ENCODE measurements at places on chromosomes 4 and X.

GRCh38 chrX:139930916-139931645 lies 1.8 kb downstream of the ATP11C start:
- no peak for DNase-seq

GRCh38 chr4:87089368-87089767 lies 131.1 kb downstream of the KLHL8 start:
- DNase-seq: no peak

DNA sequence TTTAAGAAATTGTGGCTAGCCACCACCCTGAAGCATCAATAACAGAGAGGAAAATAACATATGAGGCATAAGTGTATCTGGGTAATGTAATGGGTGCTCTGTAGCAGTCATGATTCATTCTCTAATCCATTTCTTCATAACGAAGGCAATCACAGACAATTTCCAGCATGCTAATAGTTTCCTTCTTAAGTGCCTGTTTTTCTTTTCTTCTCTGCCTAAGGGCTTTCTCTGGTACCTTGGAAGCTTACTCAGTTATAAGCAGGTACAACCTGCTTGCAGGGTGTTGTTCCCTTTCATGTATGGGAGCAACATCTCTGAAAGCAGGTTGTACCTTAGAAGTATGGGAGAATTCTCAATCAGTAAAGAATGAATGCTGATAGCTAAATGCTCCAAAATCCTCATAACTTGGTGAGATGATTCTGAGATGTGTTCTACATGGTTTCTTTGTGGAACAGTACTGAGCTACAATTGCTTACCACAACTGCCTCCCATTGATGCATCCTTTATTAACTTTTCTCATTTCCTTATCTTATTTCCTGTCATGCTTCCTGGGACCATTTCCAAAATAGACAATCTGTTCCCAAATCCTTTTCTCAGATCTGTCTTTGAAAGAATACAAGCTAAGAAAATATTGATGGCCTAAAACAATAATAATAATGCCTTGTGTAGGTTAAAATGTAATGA lies 247.6 kb downstream of the PAPSS1 start:
- DNase-seq: no peak

GRCh38 chr4:5398056-5398455 lies 310.3 kb downstream of the EVC2 start:
- DNase-seq: no peak

GRCh38 chr4:177740563-177740962 lies 298.3 kb upstream of the AGA start:
- no peak for DNase-seq

DNA sequence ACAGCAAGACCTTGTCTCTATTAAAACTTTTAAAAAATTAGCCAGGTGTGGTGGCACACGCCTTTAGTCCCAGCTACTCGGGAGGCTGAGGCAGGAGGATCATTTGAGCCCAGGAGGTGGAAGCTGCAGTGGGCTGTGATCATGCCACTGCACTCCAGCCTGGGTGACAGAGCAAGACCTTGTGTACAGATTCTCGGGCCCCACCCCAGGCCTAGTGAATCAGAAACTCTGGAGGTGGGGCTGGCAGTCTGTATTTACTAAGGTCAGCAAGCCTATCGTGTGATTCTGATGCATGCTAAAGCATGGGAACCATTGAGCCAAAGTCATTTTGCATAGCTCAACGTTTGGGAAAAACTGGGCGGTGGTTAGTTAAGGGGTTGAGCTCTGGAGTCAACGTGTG lies 3.5 kb downstream of the S100G start:
- DNase-seq: no peak

DNA sequence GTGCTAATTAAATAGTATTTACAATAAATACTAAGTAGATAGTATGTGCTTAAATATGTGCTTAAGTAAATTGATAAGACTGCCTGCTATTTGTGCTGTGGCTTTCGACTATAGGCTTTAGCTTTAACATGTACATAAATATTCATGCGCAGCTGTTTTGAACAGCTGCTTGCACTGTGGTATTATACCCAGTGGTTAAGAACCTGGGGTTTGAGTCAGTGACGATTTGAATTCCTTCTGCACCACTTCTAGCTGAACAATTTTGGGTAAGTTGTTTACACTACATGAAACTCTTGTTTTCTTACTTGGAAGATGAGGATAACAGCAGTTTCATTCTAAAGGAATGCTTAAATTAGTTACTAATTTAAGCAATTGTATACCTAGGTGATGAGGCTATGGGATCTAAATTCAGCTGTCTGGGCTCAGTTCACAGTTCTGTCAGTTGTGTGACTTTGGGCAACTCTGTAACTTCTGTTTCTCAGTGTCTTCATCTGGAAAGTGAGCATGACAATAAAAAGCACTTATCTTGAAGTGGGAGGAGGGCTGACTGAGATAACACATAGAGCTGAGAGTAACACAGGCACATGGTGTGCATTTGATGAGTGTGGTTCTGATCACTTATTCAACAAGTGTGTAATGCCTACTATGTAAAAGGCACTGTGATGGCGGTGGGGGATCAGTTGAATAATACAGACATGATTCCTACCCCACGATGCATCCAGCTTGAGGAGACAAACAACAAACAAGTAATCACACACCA lies 37.0 kb downstream of the HPGDS start:
- DNase-seq: no peak

DNA sequence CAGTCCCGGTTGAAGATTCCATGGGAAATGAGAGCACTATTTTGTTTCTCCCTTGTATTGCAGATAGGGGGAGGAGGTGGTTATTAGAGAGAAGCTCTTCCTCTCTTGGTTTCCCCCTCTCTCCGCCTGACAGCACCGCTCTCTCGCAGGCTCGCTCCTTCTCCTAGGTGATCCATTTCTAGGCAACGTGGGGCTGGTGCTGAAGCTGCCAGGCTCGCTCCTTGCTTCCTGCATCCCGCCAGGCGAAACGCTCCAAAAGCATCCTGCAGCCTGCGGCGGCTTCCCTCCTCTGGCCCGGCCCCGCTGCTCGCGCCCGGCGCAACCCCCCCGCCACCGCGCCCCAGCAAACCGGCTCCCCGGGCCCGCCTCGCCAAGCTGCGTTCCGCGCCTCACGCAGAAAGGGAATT lies at the start of gene GRID2:
Gene GRID2 (plus strand): TSS at position 346 of the 407 bp plus-strand sequence.
- no peak for DNase-seq

DNA sequence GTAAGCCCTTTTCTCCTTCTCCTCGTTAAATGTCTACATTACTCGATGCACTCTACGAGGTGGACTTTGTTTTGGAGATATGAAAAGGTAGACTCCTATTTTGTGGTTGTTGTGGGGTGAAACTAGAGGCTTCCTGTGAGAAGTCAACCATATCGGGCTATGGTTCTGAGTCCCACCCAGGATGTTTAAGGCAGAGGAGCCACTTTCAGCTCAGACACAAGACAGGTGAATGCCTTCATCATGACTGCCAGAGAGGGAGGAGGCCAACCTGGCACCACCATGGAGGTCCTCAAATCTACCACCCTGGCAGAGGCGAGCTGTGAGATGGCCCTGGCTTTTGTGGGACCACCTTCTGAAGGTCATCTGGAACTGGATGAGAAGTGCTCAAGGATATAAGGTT lies 154.4 kb upstream of the KLF3 start:
- no peak for DNase-seq

DNA sequence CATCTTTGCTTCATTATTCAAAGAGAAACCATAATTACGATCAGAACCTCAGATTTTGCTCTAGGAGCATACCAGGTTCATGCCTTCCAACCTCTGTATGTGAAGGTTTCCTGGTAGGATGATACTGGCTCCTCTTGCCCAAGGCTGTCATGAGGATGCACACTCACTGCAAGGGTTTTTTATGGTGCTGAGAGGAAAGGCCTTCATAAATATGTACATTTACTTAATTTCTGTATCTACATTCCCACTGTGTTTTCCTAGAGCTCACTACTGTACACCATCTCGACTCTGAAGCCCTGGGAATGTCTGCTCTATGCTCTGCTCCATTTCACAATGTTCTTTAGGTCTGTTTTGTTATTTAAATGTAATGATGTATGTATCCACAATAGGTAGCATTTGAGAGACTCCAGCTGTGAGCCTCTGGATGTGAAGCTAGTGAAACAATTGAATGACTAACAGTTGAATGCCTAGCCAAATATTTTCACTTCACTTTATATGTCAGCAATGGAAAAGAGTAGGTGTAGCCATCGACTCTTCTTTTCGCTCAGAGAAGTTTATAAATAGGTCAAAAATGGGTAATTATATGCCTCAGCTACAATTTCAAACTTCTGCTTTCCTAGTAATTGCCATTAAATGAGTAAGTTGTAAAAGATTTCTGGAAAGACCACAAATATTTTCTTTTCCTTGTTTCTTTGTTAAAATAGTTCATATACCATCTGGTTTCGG lies 228.0 kb downstream of the PALLD start:
- DNase-seq: no peak

DNA sequence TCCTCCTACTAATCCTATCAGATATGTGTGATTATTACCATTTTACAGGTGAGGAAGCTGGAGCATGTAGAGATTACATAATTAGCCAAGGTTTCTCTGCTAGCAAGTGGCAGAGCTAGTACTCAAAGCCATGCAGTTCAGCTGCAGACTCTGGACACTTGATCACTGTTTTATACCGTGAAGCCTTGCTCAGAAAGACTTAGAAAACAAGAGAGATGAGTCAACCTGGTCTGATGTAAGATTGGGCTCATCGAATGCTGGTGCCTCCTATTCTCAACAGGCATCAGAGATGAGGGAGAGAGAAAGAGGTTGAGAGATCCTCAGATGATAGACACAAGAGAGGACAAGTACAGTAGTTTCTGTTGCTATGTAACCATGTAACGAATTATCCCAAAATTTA lies 19.0 kb upstream of the PDE5A start:
- no peak for DNase-seq

- DNase-seq: no peak
Measured at GRCh38 chr4:93996895-93997294, 168.3 kb downstream of the ATOH1 start.

- DNase-seq: no peak
Measured at GRCh38 chrX:22395372-22395771, 122.7 kb downstream of the CBLL2 start.

DNA sequence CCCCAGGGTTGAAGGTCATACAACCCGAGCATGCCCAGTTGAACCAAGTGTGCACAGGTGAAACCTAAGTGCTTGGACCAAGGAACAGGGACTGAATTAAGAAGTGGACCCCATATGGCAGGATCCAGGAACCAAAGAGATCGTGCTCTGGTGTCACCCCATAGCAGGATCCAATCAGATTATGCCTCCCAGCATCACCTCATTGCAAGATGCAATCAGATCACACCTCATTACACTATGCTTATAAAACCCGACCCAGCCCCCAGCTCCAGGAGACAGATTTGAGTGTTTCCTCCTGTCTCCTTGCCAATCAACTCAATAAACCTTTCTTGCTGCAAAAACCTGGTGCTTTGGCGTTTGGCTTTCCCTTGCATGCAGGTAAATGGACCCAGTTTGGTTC lies 37.6 kb downstream of the EFHC2 start:
- DNase-seq: no peak

- DNase-seq: no peak
Measured at GRCh38 chr4:6087669-6088341, 69.6 kb upstream of the C4orf50 start.

DNA sequence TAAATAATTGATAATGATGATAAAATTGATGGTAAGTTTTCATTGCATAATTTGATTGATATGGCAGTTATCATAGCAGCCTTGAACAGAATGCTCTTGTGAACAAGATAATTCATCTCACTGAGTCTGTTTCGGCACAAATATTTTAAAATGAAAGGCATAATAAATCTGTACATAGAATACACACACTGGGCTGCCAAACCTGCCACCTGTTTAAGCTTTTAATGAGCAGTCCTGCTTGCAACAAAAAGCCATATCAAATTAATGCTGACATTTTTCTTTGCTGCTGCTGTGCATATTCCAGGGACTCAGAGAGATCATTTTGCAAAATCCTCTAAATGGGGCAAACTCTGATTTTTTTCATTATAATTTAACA lies 201.1 kb downstream of the ARHGAP24 start:
- no peak for DNase-seq

Data from stimulated activated CD8-positive, alpha-beta memory T cell treated with anti-CD3 and anti-CD28 coated beads, Interleukin-12 subunit alpha, Interleukin-12 subunit beta, amount 100 ng/mL, for 4 hours (primary cell).